NCI-H2029 (cell line): ENCODE measurements at places on chromosomes 1 and 21.

GRCh38 chr1:148318123-148318903 is 164.8 kb downstream of the PPIAL4G start:
- DNase-seq: no peak

DNA sequence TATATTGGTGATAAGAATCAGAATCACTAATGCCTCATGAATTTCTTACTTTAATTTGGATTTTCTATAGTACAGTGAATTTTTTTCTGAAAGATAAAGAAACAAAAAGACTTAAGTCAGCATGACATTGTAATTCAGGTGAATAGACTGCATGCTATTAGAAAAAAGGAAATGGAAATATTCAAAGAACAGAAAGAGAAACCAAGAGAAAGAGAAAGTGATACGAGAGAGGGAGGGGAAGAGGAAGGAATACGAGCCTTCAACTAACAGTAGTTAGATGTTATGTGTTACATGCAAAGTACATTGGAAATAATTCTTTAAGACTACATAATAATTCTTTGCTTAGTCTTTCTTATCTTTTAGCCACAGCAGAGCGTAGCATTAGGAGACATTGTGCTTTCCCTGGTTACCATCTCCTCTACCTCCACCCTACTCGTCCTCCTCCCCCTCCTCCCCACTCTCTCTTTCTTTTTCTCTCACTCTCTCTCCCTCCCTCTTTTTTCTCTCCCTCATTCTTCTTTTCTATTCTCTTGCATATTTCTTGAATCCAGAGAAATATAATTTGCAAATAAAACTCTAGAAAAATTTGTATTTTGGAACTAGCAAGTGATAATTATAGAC is 46.4 kb upstream of the ADGRL4 start:
- no peak for DNase-seq

- no peak for DNase-seq
Observed at GRCh38 chr21:45049714-45050344, 24.6 kb upstream of the ADARB1 start.

GRCh38 chr1:72296501-72296900 is 14.2 kb upstream of the NEGR1 start:
- no peak for DNase-seq

- DNase-seq: no peak
Observed at GRCh38 chr1:94942171-94943128, 15.5 kb upstream of the CNN3 start.

- DNase-seq: no peak
Observed at GRCh38 chr1:16117369-16117768, 38.5 kb downstream of the EPHA2 start.
